ENCODE measurements at places on chromosomes 4 and X. TPM values are rescaled to one million over a fixed set of nuclear protein-coding genes. Genes with fewer than 3 reads are reported as not detected.

Gene SERTM2
- 0.11 TPM for polyA plus RNA-seq

Gene LNX1
- 2.8 TPM for polyA plus RNA-seq

Gene CT45A2
- polyA plus RNA-seq, result not detected

Gene BANK1
- 0.40 TPM for polyA plus RNA-seq

Gene IL1RAPL1
- polyA plus RNA-seq, result 1.0 TPM

Gene PAGE2B
- polyA plus RNA-seq, result 0.26 TPM

Gene FRMPD4
- polyA plus RNA-seq, result 0.60 TPM

Gene CAPN6
- 613 TPM for polyA plus RNA-seq

Gene ATP2B3
- 0.56 TPM for polyA plus RNA-seq

Gene MAGEE1
- polyA plus RNA-seq, result 3.6 TPM

Gene NXF2B
- not detected for polyA plus RNA-seq

Gene ZNF280C
- polyA plus RNA-seq, result 4.7 TPM

Gene WWC2
- 18.2 TPM for polyA plus RNA-seq

Gene USP17L11
- polyA plus RNA-seq, result not detected

Gene SYTL4
- polyA plus RNA-seq, result 7.2 TPM

Gene CLNK
- polyA plus RNA-seq, result 0.21 TPM
